EH (cell line): ENCODE measurements at places on chromosomes 3 and 15.

DNA sequence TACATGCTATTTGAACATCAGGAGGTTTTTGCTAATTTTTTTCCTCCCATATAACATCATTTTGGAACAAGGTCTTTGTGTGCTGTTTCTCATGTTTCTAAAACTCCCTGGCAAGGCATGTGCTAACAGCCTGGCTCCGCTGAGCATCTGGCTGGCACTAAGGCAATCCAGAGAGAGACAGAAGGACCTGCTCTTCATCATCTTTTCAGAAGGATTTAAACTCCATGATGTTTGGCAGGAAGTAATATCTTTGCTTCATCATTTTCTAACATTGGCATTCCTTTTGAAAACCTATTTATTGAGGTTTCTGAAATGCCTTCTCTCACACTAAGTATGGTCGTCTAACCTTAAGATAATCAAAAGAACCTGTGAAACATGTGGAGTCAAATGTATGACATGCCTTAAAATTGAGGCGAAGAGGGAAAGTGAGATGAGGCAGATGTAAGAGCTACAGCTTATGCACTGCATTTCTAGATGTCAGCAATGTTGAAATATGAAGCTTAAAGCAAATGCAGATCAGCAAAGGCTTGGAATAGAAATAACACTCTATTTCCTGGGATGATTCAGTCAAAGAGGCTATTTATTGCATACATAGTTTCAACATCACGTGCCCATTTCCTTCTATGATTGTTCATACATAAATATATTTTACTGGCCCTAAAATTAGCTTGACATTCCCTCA, 592.0 kb downstream of the ZNF385D start:
- DNase-seq, result peak; percentile 81

GRCh38 chr3:195207056-195207455, 63.9 kb downstream of the XXYLT1 start:
- DNase-seq, result no peak

GRCh38 chr15:64149424-64149823, 2.1 kb upstream of the SNX22 start:
- peak; percentile 26 for DNase-seq

GRCh38 chr3:148840451-148840850, 12.8 kb downstream of the CPB1 start:
- DNase-seq, result no peak

DNA sequence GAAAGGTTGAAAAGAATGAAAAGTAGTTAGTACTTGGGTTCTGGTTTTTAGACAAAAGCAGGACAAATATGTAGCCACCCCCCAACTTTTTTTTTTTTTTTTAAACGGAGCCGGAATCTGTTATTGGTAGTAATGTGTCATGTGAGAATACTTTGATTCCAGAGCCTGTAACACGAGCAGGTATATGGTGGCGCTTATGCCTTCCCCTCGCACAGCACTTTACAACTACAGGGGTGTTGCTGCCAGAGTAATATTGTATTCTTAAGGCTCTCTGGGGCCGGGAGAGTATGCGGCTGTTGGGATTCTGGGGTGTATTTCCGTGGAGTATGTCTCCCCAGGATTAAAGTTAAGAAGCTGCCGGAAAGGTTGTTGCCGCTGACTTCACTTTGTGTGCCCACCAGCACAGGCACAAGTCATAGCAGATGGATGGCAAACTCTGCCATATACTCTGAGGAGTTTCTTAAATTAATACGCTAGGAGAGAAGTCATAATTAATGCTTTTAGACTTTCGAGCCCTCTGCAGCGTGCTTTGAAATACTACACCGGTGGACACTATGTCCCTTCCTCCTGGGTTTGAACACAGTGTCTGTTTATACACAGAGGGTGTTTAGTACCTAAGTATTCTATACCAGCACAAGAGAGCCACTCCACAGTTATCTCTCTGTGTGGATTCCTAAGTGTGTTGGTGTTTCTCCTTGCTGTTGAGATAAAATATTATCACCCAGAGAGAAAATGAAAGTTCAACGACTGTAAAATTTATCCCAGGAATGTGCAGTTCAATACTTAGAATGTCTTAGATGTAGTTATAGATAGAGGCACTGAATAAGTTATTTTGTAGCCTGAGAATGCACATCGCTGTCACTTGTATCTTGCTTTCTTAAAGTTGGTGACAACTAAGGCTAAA, 1.4 kb downstream of the MBNL1 start:
- peak; percentile 48 for DNase-seq

DNA sequence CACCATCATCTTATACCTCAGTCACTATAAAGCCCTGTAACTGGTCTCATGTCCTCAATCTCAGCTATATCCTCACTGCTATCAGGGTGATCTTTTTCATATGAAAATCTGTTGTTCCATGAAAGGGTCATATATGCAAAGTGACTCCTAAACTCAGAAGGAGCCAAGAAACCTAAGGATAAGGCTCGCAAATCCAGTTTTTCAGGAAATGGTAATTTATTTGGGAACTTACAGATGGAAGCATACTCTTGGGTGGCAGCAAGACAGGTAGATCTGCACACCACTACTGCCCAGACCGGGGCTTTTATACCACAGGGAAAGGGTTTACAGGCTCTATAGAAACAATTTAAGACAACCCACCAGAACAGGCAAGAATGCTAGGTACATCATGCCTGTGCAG, 272.3 kb downstream of the UBE2E2 start:
- DNase-seq, result no peak

- DNase-seq, result no peak
These were observed 56.9 kb upstream of the FOXP1 start for GRCh38 chr3:71640331-71640983.

DNA sequence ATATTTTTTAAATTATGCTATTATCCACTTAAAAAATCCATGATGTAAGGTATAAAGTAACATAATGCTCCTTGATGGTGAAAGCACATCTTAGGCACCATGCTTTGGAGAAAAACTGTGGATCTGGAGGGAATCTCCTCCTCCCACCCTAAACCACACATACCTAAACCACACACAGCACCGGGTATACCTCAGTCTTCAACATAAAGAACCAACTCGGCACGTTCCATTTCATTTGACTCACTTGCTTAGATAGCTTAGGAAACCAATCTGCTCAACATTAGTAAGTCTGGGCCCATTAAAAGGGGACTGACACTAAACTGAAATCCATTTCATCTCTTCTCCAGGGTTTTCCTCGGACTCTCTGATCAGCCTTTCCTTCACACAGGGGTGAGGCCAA, 945.7 kb upstream of the CFAP20DC start:
- DNase-seq, result no peak

GRCh38 chr3:156582532-156583183, 27.7 kb upstream of the SSR3 start:
- DNase-seq, result no peak

GRCh38 chr3:54900838-54901591, 26.8 kb downstream of the LRTM1 start:
- peak; percentile 72 for DNase-seq

- DNase-seq, result no peak
These were observed 33.4 kb downstream of the UNC13C start for GRCh38 chr15:54011656-54012055.

- DNase-seq, result peak; percentile 18
These were observed 18.4 kb downstream of the EMC4 start for GRCh38 chr15:34243226-34243625.

GRCh38 chr3:158912188-158912587, 110.3 kb downstream of the MFSD1 start:
- DNase-seq, result peak; percentile 1

GRCh38 chr3:192866804-192867203, 50.9 kb downstream of the MB21D2 start:
- DNase-seq, result no peak

- DNase-seq, result peak; percentile 53
These were observed 85.6 kb downstream of the PDCD6IP start for GRCh38 chr3:33883951-33884561.

- DNase-seq, result no peak
These were observed 196.8 kb downstream of the GOLGA6L6 start for GRCh38 chr15:20344601-20345400.

GRCh38 chr3:137347817-137348368, 390.1 kb downstream of the IL20RB start:
- DNase-seq, result no peak

GRCh38 chr3:188137051-188137450, 16.9 kb upstream of the LPP start:
- no peak for DNase-seq

DNA sequence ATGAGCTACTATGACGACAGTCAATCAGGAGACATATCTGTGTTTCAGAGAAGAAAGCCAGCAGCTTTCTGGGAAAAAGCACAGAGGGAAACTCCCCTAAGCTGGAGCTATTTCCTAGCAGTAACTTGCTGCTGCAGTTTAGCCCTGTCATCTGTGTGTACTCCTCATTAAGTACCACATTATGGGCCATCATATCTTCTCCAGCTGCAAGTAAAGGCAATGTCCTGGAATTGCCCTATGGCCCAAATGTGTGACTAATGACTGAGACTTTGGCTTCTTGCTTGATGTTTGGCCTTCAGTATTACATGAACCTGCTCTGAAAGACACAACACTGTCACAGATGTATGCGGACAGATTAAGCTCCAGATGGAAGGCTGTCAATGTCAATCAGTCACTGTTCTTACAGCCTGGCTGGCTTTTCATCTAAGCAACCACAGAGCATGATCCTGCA, 190.8 kb downstream of the FHIT start:
- no peak for DNase-seq

GRCh38 chr15:85828874-85829273, 34.1 kb upstream of the KLHL25 start:
- DNase-seq, result no peak

DNA sequence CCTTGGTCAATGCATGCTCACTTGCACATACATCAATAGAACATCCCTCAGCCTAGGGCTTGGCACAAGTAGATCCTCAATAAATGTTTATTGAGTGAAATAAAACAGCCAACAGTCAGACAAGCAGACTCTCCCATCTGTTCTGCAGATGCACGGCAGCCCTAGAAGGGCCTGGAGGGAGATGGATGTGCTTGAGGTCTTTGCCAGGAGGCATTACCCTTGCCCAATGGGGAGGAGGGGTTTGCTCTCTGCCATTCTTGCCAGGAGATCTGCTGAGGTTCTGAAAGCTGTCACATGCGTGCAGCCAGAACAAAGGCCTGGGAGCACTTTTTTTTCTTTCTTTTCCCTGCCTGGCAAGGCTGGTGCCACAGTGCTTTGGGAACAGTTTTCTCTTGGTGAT, 349.3 kb upstream of the THRB start:
- DNase-seq, result no peak

GRCh38 chr15:91308855-91309254, 208.8 kb downstream of the SV2B start:
- DNase-seq, result no peak

DNA sequence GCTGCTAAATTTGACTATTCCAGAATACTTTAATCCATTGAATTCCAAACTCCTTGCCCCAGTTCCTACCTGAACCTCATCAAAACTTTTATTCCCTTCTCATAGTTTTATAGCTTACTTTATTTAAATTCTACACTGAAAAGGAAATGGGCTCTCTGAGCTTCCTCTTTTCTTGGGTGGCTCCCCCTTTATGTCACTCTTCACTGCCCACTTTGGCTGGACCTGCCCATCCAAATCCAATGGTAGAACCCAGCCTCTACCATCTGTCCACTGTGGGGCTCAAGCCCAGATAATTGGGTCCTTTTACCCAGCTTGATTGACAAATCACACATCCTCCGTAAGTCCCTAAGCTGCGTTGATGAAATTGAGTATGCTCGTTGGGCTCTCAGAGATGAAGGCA, 216.5 kb downstream of the BBX start:
- DNase-seq, result no peak
